ENCODE measurements at places on chromosomes 13 and 19.

DNA sequence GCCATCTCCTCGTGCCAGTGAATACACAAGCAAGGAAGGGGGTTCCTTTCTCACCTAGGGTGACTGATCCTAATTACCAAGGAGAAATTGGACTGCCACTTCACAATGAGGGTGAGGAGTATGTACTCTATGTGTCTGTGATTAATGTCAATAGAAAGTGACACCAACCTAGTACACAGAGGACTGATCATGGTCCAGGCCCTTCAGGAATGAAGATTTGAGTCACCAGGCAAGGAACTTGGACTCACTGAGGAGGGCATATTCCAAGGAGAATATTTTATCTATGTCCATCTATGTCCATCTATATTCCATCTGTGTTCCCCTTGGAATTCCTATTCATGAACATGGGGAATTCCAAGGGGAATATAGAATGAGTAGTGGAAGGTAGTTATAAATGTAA lies 9.2 kb upstream of the ALOX5AP start:
- DNase-seq: no peak

DNA sequence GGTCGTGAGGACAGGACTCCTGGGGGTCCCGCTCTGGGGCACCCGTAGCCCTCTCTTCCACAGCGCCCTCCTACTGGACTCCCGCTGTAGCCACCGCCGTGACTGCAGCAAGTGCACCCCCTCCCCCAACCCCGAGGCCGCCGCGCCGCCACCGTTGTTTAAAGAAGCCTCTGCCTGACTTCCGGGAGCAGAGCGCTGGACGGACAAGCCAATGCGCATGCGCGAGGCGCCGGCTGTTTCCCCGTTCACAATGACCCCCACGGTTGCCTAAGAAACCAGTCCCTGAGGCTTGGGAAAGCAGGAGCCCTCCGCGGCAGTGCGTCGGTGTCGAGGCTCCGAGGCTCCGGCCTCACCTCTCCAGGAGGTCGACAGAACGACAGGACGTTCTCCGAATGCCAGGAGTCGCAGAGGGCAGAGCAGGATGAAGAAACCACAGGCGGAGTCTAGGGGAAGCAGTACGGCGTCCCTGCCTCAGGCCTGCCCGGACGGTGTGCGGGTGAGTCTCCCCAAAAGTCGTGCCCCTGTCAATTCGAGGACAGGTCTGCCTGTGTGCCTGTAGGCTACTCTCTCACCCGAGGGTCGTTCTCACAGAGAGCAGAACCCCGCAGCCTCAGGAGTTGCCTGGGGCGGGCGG lies 70.5 kb upstream of the ZNF420 start:
- DNase-seq: no peak

- no peak for DNase-seq
These were observed 77.4 kb upstream of the LRCH1 start for GRCh38 chr13:46475541-46475991.

DNA sequence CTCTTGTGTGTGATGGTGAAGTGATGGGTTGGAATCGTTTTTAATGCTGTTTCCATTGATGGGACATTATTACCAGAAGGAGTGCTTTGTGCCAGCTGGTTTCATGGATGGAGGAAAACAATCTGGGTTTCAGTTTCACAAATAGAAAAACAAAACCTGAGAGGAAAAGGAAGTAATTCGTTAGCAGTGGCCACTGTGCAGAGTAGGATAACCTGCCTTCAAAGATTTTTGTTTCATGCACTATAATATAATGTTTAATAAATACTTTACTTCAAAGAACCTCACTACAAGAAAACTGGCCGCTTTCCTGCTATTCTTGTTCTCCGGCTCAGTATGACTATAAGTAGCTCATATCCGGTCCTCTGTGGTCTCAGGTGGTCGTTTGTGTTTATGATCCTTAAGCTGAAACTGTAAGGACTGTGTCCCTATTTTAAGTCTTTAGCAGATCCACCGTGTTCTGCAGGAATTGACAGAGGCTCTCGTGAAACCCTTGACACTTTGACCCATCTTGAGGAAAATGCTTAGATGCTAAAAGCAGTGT lies 104.7 kb downstream of the GGACT start:
- DNase-seq: no peak

- DNase-seq: peak; percentile 83
These were observed 1.0 kb downstream of the GPR108 start for GRCh38 chr19:6736169-6736916.

GRCh38 chr19:50975766-50976165 lies 6.4 kb upstream of the KLK6 start:
- DNase-seq: no peak

DNA sequence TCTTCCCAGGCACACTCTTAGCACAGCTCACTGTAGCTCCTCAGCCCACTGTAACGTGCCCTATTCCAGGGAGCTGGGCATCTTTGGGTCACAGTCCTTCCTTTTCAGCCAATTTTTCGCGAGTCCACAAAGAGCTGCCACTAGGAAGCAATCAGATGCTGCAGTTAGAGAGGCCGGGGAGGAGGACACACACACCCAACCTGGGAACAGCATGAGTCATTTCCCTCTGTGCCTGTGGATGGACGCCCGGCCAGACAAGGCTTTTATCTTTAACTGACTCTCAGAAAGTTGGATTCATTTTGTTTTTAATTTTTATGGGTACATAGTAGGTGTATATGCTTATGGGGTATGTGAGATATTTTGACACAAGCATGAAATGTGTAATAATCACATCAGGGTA lies 918.6 kb downstream of the UQCRFS1 start:
- DNase-seq: no peak

DNA sequence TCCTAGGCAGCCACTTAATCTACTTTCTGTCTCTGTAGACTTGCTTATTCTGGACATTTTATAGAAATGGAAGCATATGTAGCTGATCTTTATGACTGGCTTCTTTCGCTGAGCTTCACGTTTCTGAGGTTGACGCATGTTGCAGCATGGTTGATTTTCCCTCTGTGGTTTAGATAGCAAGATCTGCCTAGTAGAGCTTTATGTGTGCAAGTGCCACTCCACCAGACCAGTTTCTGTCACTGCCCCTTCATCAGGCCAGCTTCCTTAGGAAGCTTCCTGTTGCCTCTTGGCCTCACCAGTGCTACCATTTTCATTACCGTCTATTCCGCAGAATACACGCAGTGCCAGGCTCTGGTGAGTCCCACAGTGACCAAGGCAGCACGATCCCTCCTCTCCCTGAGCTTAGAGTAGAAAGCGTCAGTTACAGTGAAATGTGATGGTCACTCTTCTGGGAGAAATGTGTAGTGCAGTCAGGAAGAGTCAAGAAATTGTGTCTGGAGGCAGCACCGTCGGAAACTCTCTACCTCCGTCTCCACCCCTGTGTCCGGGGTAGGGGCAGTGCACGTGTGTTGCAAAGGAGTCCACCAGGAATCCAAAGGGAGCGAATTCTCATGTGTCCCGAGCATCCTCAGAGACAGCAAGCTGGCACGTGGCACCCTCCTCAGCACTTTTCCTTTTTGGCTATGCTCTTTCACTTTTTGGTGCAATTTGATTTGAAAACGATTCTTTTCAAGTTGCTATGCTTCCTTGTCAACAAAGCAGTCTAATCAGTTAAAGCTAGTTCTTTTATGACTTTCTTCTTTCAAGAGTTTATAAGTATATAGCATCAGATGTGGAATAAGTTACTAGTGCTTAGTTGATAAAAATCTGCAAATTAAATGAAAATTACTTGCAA lies 45.4 kb upstream of the GPR183 start:
- DNase-seq: no peak

GRCh38 chr13:106184790-106185189 lies 350.7 kb downstream of the EFNB2 start:
- DNase-seq: no peak

GRCh38 chr19:12202250-12202649 lies 39.4 kb downstream of the ZNF136 start:
- DNase-seq: no peak

DNA sequence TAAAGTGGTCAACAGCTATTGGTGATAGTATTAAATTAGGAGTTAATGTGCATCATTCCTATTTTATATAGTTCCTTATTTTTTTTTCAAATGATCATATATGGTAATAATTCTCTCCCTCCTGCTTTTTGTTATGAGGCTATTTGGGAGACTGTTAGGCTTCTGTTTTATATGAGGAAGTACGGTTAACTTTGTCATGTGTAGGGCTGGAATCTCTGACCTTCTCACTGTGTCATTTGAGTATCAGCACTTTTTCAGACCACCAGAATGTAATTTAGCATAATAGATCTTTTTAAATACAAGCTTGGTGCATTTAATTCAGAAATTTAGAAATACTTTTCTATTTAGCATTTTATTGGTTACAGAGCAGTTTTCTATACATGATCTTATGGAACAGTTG lies 7.7 kb downstream of the DGKH start:
- DNase-seq: no peak

GRCh38 chr19:11361771-11362731 lies 6.8 kb downstream of the PLPPR2 start:
- DNase-seq: no peak

- DNase-seq: peak; percentile 92
These were observed 15.0 kb upstream of the PGLS start for GRCh38 chr19:17496337-17496997.

GRCh38 chr13:25462301-25463125 lies 90.7 kb downstream of the ATP8A2 start:
- no peak for DNase-seq

GRCh38 chr19:48539503-48540096 lies 12.4 kb upstream of the SULT2B1 start:
- DNase-seq: no peak

DNA sequence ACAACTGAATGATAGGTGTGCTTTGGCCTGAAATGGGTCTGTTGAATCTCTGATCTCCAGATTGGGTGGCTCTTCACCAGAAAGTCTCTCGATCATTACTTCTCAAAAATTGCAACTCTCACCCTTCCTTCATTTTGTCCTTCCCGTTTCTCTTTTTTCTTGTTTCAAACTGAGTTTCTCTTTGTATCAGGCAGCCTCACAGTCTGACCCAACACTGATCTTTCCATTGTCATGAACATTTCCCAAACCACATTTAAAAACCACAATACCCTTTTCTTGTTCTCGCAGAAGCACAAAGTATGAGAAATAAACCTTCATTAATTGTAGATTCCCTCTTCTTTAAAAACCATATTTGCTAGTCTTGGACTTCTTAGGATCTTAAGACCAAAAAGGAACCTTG lies 33.6 kb upstream of the HMGB1 start:
- DNase-seq: no peak

- DNase-seq: no peak
These were observed 212.8 kb downstream of the ENOX1 start for GRCh38 chr13:43573802-43574514.

GRCh38 chr13:72700509-72700908 lies 26.9 kb downstream of the MZT1 start:
- no peak for DNase-seq

GRCh38 chr19:51681286-51681941 lies 11.7 kb upstream of the SPACA6 start:
- DNase-seq: no peak

DNA sequence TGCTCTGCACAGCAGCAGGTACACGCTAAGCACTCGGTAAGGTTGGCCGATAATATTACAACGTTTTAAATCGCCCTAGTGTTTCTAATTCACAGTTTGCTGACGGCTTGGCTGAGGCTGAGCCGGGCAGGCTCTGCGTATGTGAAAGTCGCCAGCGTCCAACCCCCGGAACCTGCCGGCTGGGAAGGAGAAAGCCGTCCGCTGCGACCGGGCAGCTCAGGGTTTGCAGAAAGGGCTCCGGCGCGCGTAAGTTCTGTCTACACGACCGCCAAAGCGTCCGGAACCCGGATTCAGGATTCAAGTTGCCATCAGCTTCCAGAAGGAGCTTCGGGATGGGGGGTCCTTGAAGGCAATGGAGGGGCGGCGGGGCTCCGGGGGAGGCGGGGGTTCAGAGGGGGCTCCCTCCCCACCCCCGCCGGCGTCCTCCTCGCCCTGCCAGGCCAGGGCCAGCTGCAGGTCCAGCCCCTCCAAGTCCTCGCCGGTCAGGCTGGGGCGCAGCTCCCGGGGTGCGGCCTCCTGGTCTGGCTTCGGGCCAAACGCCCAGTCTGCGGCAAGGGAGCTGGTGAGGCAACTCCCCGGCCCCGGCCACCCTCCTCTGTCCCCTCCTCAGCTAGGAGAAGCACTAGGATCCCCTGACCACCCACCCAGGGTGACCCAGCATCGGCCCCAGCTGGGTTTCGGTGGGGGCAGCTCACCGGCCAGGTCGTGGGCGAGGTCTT lies 575 bp downstream of the SMIM44 start:
- DNase-seq: no peak

DNA sequence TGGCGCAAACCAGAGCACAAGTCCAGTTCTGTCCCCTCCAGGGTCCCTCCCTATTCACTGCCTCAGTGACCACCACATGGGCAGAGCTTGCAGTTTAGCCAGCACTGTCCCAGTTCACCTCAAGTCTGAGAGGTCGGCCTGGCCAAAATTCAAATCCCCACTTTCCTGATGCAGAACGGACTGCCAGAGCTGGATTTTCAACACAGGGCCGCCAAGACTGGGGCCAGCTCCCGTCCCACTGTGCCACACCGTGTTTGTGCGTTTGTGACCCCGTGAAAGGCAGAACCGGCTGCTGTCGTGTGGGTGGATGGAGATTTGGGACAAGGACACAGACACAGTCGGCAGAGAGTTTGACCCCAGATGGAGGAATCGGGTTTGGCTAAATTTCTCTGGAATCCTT lies 176.7 kb downstream of the URI1 start:
- DNase-seq: no peak

DNA sequence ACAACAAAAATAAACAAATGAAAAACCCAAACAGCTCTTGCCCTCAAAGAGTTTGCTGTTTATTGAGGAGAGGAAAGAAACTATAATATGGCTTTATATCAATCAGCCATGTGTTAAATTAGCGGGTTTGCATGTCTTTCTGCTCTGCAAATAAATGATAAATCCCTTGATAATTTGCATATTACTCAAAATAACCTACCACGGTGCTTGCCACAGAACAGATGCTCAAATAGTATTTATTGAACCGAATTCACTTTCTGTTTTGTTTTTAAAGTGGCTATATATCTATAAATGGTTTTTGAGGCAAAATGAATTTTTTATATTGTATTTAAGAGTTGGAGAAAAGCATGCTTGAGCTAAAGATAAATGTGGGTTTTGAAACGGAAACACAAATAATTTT lies 428.1 kb downstream of the ITGBL1 start:
- no peak for DNase-seq

DNA sequence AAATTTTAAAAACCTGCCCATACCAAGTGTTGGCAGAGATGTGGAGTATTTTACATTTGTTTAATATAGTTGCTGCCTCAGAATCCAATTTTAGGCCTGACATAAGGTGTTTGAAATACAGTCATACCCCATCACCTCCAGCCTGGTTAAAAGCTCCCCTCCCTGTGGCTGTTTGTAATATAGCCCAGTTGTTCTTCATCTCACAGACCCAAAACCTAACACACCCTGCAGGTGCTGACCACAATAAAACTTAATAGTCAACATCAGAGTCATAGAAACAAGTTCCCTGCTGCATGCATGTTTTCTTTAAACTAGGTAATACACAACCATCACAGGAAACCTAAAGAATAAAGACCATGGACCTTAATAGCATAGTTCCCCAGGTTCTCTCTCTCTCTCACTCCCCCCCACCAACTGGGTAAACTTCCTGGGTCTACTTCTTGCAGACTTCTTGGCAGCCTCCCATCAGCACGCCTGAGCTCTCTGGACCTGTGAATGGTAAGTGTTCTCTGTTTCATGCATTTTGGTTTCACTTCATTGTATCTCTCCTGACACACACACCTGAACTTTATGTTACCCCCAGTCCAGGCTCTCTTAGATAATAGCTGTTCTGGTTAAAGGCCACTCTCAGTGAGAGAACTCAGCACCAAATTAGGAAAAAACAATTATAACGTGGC lies 1369.9 kb downstream of the EFNB2 start:
- DNase-seq: no peak

Data from GM13976 (cell line).